ENCODE measurements at places on chromosomes 7 and 10.

DNA sequence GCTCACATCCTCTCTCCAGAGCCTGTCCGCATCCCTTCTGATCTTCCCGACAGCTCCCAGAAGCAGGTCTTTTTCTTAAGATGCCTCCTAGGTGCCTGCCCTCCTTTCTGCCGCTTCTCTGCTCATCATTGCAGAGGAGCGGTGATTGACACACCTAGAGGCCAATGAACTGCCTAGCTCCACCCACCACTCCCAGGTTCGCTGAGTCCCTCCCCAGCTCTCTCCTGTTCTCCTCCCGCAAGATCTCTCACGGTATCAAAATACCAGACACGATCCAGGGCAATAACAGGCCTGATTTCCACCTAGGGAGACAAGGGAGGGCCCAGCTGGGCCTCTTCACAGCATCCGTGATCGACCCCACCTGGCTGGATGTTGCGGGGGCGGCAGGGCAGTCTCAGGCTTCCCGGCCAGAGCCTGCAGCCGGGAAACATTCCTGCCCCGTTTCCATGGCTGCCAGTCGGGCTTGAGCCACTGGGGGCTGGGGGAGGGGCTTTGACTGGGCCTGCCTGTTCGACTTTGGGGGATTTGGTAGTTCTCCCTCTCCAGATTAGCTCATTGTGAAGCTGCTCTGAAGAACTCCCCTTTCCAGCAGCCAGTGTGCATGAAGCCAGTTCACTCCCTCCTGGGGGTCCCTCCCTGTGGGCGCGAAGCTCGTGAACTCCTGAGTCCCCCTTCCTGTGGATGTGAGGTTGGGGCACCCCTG, 373.5 kb downstream of the RPS24 start:
- DNase-seq: peak; percentile 65

- no peak for DNase-seq
These were observed 28.7 kb upstream of the NAMPT start for GRCh38 chr7:106313456-106313901.

DNA sequence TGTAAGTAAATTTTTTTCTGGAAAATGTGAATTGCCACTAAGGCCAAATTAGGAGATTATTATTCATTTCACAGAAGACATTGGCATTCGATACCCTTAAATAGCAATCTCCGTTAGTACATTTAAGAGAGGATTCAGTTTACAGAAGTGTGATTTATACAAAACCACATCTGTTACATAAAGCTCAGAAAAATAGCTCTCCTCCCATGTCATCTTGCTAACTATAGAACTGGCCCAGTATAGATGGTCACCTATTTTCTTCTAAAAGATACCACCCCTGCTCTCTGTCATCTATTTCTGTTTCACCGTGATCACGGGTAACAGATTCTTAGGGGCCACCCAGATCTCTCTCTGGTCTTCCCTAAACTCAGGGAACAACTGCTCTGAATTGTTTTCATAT, 119.1 kb downstream of the HIP1 start:
- no peak for DNase-seq

GRCh38 chr10:102796407-102797176, 40.6 kb downstream of the CYP17A1 start:
- DNase-seq: peak; percentile 77

- DNase-seq: no peak
These were observed 2.5 kb downstream of the CHRM2 start for GRCh38 chr7:136870866-136871487.

DNA sequence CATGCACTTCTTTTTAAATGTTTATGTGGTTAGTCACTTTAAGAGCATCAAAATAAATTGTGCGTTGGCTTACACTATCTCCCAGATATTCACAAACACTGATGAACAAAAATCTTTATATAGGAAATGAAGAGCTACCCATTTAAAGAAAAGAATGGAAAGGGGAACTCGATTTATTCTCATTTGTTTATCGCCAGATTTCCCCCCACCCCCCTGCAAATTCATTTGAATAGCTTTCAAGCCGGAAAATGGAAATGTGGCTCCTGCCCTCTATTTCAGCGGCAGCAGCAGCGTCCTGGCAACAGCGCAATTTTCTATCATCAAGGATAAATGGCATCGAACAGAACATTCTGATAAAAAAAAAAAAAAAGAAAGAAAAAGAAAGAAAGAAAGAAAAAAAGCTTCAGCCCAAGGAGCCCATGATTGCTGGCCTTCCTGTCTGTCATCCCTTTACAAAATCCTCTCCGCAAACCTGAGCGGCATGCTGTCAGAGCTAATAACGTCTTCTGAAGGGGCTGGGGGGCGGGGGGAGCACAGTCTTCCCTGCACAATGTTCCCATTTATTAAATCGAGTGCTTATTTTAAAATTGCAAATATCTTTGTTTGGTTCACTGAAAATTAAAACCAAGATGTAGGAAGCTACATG, 13.7 kb upstream of the DLX6 start:
- DNase-seq: no peak

GRCh38 chr10:132710746-132711612, 75.0 kb downstream of the NKX6-2 start:
- DNase-seq: no peak

GRCh38 chr7:152986376-152986775, 226.8 kb downstream of the ACTR3B start:
- DNase-seq: no peak

GRCh38 chr7:138350701-138351357, 109.2 kb upstream of the TRIM24 start:
- no peak for DNase-seq

DNA sequence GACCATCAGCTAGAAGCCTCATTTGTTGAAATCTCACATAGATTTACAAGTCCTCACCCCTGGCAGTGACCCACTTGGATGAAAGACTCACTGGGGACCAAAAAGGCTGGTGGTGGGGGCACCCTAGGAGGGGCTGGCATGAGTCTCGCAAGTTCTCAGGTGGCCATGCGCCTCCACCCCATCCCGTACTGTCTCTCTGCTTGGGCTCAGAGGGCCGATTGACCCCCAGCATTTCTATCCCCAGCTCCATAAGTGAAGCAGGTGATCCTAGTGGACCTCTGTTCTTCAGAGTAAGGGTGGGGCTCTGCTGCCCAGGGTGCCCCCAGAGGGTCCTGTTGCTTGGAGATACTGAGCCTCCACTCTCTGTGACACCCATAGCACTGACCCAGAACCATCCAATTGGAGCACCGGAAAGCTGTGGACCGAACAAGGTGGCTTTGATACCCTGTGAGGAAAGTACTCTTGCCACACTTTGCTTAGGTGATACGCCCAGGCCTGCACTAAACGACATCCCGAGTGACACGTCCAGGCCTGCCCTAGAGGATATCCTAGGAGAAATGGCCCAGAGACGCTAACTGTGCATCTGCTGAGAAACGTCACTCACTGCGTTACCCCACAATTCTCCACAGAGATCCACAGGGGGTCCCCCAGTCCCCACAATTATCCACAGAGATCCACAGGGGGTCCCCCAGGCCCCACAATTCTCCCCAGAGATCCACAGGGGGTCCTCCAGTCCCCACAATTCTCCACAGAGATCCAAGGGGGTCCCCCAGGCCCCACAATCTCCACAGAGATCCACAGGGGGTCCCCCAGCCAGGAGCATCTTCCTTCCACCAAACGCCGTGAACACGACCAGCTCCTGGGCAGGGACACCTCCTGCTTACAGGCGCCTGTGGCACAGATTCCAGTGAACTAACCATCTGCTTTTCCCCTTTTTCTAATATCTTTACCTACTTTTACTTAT, 262.9 kb downstream of the PTPRN2 start:
- no peak for DNase-seq

DNA sequence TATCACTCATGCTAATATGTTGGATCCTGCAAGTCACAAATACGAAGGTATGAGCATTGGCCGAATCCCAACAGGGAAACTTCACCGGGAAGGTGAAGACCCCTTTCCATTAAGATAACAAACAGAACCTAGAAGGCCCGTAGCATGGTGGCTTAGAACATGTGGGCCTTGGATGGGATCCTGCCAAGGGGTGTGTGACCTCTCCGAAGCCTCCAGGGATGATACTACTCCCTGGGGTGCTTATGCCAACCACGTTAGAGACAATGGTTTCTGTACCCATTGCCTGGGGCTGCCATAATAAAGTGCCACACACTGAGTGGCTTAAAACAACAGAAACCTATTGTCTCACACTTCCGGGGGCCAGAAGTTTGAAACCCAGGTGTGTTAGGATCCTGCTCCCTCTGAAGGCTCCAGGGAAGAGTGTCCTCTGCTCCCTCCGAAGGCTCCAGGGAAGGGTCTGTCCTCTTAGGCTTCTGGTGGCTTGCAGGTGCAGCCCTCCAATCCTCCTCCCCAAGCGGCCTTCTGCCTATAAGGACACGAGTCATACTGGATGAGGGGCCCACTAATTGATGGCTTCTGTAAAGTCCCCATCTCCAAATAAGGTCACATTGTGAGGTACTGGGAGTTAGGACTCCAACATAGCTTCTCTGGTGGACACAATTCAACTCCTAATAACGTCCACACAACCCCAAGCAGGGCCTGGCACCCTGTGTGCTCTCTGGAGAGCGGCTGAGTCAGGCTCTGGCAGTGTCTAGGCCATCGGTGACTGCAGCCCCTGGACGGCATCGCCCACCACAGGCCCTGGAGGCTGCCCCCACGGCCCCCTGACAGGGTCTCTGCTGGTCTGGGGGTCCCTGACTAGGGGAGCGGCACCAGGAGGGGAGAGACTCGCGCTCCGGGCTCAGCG, 992 bp upstream of the MGMT start:
- no peak for DNase-seq

DNA sequence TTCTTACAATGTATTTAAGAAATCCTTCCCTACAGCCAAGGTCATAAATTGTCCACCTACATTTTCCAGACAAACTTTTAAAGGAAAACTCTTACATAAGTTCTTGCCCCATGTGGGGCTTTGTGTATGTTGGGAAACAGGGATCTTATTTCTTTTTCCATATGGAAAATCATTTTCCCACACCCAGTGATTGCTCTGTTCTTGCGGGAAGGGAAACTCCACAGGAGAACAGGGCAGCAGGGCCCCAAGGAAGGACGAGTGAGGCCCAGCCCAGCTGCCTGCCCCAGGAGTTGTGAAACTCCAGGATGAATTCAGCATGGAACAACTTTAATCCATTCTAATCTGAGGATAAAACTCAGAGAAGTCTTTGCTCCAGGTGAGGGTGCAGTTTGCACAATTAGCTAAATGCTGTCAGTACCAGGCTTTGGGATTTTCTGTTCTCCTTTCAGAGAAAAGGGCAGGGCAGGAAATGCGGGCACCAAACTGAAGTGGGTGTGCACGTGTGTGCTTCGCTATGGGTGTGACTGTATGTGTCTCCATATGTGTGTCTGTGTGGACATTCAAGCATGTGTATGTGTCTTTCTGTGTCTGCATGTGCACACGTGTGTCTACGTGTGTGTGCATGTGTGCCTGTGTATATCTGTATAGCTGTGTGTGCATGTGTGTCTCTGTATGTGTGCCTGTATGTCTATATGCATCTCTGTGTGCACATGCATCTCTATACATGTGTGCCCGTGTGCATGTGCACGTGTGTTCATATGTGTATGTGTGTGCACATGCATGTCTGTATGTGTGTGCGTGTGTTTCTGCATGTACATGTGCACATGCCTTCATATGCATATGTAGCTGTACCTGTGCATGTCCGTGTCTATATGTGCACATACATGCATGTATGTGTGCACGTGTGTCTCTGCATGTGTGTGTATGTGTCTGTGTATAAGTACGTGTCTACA, 102.0 kb upstream of the FAM20C start:
- DNase-seq: no peak

GRCh38 chr7:64892666-64893309, 10.3 kb upstream of the ZNF273 start:
- no peak for DNase-seq

DNA sequence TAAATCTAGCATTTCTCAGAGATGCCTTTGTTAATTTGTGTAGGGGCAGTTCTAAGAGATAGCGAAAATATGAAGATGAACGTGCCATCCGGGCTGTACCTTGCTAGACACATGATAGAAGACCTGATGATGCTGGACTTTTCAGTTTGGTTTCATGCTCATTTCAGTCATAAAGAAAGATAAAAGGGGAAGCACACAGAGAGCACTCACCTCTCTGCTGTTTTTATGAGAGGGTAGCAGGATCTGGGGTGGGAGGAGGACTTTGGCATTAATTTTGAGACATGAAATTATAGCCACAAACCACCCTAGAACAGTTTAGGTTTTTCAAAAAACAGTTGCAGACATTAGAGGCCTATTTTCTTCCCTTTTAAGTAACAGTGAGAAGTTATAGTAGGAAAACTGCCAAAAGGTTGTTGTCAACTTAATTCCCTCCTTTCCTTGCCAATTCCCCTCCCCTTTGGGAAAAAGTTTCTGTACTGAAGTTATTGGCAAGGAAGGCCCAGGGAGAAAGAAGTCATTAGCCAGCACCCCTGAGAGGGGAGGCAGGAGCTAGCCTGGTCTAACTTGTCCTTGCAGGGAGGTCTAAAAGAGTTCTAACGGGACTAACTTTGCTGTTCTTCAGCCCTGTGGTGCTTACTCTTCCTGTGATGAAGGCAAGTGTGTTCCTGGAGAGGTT, 2.6 kb downstream of the ST7 start:
- DNase-seq: no peak

DNA sequence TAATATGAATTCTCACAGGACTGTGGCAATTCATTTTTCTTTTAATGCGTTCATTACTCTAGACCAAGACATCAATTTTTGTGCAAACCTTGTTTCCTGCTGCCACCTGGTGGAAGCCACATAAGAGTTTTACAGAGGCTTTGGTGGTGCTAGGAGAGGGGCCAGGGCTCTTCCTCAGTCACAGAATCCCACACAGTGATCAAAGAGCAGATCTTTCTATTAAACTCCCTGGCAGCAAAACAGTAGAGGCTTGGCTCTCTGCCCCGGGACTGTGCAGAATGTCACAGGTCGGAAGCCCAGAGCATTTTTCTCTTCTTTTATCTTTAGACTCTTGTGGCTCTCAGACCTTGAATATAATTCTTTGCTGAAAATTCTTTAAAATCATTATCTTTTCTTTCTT, 506.4 kb upstream of the C7orf33 start:
- DNase-seq: peak; percentile 53

GRCh38 chr7:54112567-54112966, 429.6 kb upstream of the VSTM2A start:
- DNase-seq: no peak

GRCh38 chr10:118827053-118827452, 72.3 kb upstream of the CACUL1 start:
- DNase-seq: no peak

DNA sequence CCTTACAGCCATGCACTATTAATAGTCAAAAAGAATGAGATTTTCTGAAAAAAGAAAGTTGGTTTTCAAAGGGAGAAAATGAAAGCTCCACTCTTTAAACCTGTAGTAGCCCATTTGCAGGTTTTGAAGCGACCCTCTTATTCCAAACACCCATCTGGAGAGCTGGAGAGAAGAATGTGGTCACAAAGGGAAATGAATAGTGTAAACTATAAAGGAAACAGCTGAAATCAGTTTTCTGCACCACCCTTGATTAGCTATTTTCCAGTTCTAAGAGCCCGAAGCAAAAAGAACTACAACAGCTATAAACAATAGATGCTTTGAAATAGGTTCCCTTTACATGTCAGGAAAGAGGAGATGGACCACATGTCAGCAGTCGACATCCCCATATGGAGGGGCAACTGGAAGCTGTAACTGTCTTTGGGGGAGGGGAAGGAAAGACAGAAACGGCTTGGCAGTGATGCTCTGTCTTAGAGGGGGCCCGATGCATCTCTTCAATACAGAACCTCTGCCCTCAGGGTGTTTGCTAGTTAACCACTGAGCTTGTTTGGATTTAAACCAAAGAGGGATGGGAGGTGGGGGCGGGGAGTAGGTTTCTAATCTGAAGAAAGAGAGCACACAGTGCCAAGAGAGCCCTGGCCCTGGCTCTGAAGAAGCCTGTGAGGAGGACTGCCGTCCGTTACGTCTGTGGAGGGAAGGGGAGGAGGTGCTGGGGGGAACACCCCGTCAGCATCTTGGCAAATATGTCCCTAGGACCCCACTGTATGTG, 55.3 kb downstream of the CPVL start:
- no peak for DNase-seq
